HFFc6 (cell line): ENCODE measurements at places on chromosomes 3 and 15. TPM values are rescaled to one million over a fixed set of nuclear protein-coding genes. Genes with fewer than 3 reads are reported as not detected.

DNA sequence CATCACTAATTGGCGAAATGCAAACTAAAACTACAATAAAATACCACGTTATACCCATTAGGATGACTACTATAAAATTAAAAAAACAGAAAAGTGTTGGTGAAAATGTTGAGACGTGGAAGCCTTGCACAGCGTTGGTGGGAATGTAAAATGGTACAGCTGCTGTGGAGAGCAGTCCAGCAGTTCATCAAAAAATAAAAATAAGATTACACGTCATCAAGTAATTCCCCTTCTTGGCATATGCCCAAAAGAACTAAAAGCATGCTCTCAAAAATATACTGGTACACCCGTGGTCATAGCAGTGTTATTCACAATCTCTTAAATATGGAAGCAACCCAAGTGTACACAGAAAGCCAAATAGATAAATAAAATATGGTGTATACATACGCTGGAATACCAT is 71.8 kb upstream of the NDN start:
- no peak overlapping the region for H3K27ac ChIP-seq
- DNase-seq: no peak
- no peaks in the 10 kb centered on the region for H3K27me3 ChIP-seq
- no peaks in the 10 kb centered on the region for H3K4me1 ChIP-seq
- H3K36me3 ChIP-seq: no peaks in the 10 kb centered on the region
- no peak overlapping the region for H3K4me3 ChIP-seq

- no peak overlapping the region for H3K4me3 ChIP-seq
- no peaks in the 10 kb centered on the region; the same call in 1 of the 2 replicates for H3K27me3 ChIP-seq
- H3K27ac ChIP-seq: no peak overlapping the region
- no peaks in the 10 kb centered on the region for H3K36me3 ChIP-seq
- DNase-seq: no peak
These were observed 75.9 kb upstream of the CADPS start for GRCh38 chr3:62951037-62951613.

GRCh38 chr15:95864467-95864886 is 466.0 kb upstream of the NR2F2 start:
- peaks cover 4% of the 10 kb centered on the region for H3K36me3 ChIP-seq
- peaks cover 6% of the 10 kb centered on the region for H3K27me3 ChIP-seq
- H3K4me3 ChIP-seq: no peak overlapping the region
- no peaks in the 10 kb centered on the region for H3K4me1 ChIP-seq
- no peak overlapping the region for H3K27ac ChIP-seq

GRCh38 chr3:131553495-131554247 is 50.9 kb upstream of the MRPL3 start:
- no peaks in the 10 kb centered on the region for H3K36me3 ChIP-seq
- H3K4me3 ChIP-seq: no peak overlapping the region
- H3K27me3 ChIP-seq: peaks cover 5% of the 10 kb centered on the region; the same call in 1 of the 2 replicates
- no peak overlapping the region for H3K27ac ChIP-seq
- H3K4me1 ChIP-seq: no peaks in the 10 kb centered on the region

GRCh38 chr15:45611305-45611704 is 23.5 kb upstream of the SQOR start:
- H3K27ac ChIP-seq: no peak overlapping the region
- H3K4me1 ChIP-seq: peaks cover 19% of the 10 kb centered on the region
- DNase-seq: peak; percentile 33
- H3K4me3 ChIP-seq: no peak overlapping the region

DNA sequence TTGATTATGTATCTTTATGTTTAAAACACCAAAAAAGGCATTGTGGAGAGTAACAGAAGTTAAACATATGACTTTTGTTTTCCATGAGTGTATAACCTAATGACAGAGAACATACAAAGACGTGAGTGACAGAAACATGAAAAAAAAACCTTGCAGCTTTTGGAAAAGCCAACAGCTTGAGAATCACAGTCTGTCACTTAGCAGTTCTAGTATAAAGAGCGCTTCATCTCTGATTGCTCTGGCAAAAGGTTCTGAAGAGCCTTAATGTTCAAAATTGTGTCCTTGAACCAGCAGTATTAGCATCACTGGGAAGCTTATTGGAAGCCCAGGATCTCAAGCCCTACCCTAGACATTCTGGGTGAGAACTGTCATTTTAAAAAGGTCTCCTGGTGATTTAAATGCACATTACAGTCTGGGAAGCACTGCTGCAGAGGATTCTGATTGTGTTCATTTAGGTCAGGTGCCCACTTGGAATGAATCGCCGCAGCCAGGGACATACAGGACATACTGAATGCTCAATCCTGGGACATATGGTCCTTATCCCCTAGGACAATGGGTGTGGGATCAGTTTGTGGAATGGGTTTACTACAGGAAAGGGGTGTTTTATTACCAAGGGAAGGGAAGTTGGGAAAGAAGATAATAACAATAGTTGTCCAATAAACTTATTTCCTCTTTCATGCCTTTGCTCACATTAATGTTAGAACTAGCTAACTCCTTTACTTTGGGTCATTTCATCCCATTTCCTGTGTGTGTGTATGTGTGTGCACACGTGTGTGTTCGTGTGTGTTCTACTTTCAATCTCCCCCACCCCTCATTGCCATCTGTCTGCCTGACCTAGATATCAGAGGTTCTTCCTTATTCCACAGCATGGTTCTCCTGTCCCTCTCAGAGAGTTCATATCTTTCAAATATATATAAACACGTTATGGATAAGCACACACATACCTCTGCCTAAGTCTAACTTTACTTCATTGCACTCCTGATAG is 55.0 kb downstream of the LRRC49 start:
- no peak overlapping the region for H3K27ac ChIP-seq
- no peaks in the 10 kb centered on the region for H3K27me3 ChIP-seq
- no peak overlapping the region for H3K4me3 ChIP-seq
- no peaks in the 10 kb centered on the region; the same call in 1 of the 2 replicates for H3K4me1 ChIP-seq
- DNase-seq: no peak

DNA sequence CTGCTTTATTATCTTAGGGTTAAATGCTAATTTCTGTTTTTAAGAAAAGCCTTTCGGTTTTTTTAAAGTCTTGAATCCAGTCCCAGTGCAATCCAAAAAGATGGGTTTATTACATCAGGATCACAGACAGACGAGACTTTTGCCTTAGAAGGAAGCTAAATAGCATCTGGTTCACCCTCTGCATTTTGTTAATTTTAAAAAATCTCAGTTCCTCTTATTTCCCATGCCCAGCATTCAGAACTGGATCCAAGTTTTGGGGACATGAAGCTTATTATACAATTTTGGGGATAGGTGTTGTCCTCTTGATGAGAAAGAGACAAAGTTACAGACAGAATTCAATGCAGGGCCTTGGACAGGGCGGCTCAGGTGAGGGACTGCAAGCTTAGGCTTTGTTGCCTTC is 181.5 kb upstream of the LYSMD4 start:
- H3K4me1 ChIP-seq: no peaks in the 10 kb centered on the region
- H3K4me3 ChIP-seq: no peak overlapping the region
- no peak for DNase-seq
- no peaks in the 10 kb centered on the region for H3K36me3 ChIP-seq
- H3K27me3 ChIP-seq: peaks cover 7% of the 10 kb centered on the region
- no peak overlapping the region for H3K27ac ChIP-seq

DNA sequence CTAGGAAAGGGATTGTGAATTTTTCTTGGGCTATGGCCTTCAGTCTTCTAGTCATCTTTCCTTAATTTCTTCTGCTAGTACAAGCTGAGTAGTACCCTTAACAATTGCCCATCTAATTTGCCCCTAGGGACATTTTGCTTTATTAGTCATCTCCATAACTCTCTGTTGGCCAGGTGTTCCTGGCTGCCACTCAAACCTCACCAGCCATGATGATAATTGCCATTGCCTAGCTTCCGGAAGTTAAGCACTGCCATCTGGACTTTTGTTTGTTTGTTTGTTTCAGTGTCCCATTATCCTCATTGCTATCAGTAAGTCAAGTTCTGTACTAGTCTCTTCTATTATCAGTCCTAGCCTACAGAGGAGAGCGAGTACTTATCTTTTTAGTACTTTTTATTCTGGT is 36.6 kb upstream of the UBL7 start:
- no peak for DNase-seq
- peak overlapping the region; percentile 8; the same call in 1 of the 2 replicates for H3K27ac ChIP-seq
- no peaks in the 10 kb centered on the region for H3K27me3 ChIP-seq
- H3K36me3 ChIP-seq: no peaks in the 10 kb centered on the region

- peaks cover 3% of the 10 kb centered on the region for H3K27me3 ChIP-seq
- no peak for DNase-seq
- H3K4me3 ChIP-seq: no peak overlapping the region; the same call in 1 of the 2 replicates
- H3K36me3 ChIP-seq: no peaks in the 10 kb centered on the region
- peak overlapping the region; percentile 52 for H3K27ac ChIP-seq
These were observed 45.7 kb upstream of the INO80 start for GRCh38 chr15:41161736-41162135.

DNA sequence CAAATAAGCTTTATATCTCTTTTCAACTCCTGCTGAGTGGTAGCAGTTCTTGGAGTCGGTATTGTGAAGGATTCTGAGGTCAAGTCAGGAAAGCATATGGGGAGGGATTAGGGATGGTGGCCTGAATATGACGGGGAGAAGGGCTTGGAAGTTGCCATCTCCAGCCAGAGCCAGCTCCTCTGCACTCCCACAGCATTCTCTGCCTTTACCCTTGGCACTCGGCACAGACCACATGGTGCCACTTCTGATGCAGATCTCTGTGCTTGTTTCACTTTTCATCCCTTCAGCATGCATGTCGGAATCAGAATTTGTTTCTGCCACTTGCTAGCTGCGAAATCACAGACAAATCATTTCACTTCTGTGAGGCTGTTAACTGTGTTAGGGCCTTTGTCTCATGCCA is 52.5 kb downstream of the RAB11A start:
- H3K4me3 ChIP-seq: no peak overlapping the region
- no peaks in the 10 kb centered on the region for H3K36me3 ChIP-seq
- no peak for DNase-seq
- H3K27ac ChIP-seq: no peak overlapping the region
- 0 out of 2 replicates have a peak, but pooled peaks cover 2% of the 10 kb centered on the region for H3K4me1 ChIP-seq
- peaks cover 2% of the 10 kb centered on the region for H3K27me3 ChIP-seq

- H3K4me3 ChIP-seq: peak overlapping the region; percentile 25; the same call in 1 of the 2 replicates
- peak overlapping the region; percentile 86 for H3K27ac ChIP-seq
- no peaks in the 10 kb centered on the region for H3K27me3 ChIP-seq
- peak; percentile 47 for DNase-seq
- H3K36me3 ChIP-seq: peaks cover 30% of the 10 kb centered on the region
These were observed 19.2 kb downstream of the EXOSC7 start for GRCh38 chr3:44995142-44995770.

DNA sequence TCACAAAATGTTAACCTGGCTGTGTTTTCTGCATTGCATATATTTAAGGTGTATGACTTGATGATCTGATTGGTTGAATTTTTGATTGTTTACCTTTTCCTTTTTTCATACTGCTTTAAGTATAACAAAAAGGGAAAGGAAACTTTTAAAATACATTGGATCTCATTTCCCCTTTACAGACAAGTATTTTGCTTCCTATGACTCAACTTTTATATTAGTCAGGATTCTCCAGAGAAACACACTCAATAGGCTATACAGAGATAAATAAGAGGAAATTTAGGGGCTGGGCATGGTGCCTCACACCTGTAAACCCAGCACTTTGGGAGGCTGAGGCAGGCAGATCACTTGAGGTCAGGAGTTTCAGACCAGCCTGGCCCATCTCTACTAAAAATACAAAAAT is 205.8 kb downstream of the TJP1 start:
- H3K27me3 ChIP-seq: no peaks in the 10 kb centered on the region; the same call in 1 of the 2 replicates
- DNase-seq: no peak
- H3K27ac ChIP-seq: peak overlapping the region; percentile 32
- H3K36me3 ChIP-seq: no peaks in the 10 kb centered on the region
- peak overlapping the region; percentile 6; the same call in 1 of the 2 replicates for H3K4me3 ChIP-seq
- H3K4me1 ChIP-seq: peaks cover 50% of the 10 kb centered on the region

PLA1A gene
- total RNA-seq: not detected in 3 replicates

MAPKAPK3 gene
- total RNA-seq: 55.3 to 69.7 TPM (median 60.5 TPM) in 3 replicates

CISH gene
- total RNA-seq: 0.50 to 1.2 TPM (median 0.99 TPM) in 3 replicates

KY gene
- not detected in 3 replicates for total RNA-seq

TTLL13 gene
- 0.07 TPM in 1 of 3 replicates, not detected in the others for total RNA-seq

CDHR4 gene
- 0.18 TPM in 1 of 2 replicates, not detected in the other for total RNA-seq

MSL2 gene
- total RNA-seq: 18.2 to 24.8 TPM (median 18.9 TPM) in 3 replicates

ZNF80 gene
- total RNA-seq: not detected in 3 replicates

FRMD4B gene
- total RNA-seq: 0.05 to 0.18 TPM (median 0.12 TPM) in 3 replicates

KCNAB1 gene
- total RNA-seq: not detected in 3 replicates

HDC gene
- 0.07 TPM in 1 of 3 replicates, not detected in the others for total RNA-seq

CD276 gene
- total RNA-seq: 95.5 to 110 TPM (median 109 TPM) in 3 replicates
